NCI-H2081 treated with DMSO at 0.1 percent for 48 hours (cell line): ENCODE measurements at places on chromosomes 12 and 14.

- DNase-seq = no peak
These were observed 1.7 kb upstream of the KIF26A start for GRCh38 chr14:104136472-104137296.

DNA sequence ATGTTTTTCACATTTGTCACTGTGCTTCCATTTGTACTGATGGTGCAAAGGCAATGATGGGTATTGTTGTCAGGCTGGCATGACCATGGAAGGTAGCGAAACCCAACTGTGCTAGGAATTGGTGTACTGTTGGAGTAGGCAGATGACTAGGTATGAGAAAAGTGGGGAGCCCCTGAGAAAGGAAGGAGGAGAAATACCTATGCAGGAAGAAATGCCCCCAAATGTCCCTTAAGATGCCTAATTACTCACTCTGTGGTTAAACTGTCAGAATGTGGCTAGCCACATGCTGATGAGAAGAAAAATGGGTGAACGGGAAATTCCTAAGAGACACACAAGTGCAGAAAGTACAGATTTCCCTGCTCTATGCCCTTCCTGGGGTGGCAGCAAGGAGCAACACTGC, 339.1 kb downstream of the TMEM132D start:
- no peak for DNase-seq

DNA sequence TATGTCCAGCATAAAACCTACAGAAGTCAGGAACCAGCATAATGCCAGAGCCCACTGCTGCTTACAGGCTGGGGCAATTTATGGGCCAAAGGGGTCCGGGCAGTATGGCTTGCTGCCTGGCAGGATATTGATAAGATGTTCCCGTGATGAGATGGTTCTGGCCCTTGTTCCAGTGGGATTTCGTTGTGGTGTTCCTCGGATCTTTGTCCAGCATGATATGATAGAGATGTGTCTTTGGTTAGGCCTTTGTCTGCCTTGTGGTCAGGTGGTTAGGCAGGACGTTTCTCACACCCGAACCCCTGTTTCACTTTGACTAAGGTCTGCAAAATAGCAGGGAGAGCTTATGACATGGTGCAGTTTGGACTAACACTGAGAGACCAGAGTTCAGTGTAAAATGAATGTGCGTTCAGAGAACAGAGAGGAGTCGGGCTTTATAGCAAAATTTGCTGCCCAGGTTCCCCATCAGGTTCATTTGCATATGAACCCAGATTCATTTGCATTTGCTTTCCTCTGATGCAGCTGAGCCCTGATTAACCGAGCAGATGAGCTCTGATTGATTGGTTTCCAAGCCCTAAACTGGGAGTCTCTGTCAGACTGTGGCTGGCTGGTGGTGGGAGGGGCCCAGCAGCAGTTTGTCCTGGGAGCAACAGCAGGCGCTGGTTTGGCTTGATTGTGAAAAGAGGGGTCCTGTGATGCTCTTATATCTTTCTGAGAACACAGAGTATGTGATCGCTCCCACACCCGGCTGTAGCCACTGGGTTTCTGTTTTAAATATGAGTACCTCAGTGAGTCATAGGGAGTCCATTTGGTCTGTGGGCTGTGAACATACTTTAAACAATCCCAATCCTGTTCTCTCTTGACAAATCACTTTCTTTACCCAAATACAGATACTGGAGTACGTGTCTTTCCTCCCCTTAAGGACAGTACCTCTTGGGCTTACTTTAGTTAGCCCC, 156.3 kb upstream of the PZP start:
- DNase-seq = no peak

GRCh38 chr12:95709152-95709551, 81.4 kb downstream of the NTN4 start:
- DNase-seq = no peak

DNA sequence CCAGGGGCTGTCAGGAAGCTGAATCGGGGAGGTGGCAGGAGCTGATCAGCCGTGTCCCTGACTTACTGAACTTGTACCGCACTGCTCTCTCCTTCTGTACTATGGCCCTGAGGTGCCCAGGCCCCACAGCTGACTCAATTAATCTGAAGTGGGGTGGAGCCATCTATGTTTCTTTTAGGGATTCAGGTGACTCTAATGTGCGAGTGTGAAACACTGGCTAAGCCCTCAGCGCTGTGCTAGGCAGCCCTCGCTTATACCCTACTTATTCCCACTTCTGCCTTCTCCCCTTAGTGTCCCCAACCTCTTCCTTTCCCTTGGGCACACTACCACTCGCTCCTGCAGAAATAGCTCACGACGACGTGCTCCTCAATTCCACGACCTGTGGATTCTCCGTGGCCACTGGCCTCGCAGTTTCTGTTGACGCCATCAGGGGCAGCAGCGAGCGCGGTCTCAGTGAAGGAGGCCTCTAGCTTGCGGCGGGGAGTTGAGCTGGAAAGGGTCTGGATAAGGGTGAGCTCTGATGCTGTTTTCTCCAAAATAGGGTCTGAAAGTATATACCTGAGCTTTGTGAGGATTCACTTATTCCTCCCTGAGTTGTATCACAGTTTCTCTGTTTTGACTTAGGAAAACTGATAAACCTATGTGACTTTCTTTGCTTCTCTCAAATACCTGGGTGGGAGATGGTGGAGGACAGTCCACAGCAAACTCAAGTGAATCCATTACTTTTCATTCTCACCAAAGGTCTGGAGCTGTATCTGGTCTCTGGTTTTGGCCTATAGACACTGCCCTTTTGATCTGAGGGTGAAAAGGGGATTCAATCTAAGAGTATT, 167.6 kb downstream of the SLC41A2 start:
- no peak for DNase-seq

GRCh38 chr12:9634969-9635754, 27.4 kb upstream of the KLRB1 start:
- no peak for DNase-seq

DNA sequence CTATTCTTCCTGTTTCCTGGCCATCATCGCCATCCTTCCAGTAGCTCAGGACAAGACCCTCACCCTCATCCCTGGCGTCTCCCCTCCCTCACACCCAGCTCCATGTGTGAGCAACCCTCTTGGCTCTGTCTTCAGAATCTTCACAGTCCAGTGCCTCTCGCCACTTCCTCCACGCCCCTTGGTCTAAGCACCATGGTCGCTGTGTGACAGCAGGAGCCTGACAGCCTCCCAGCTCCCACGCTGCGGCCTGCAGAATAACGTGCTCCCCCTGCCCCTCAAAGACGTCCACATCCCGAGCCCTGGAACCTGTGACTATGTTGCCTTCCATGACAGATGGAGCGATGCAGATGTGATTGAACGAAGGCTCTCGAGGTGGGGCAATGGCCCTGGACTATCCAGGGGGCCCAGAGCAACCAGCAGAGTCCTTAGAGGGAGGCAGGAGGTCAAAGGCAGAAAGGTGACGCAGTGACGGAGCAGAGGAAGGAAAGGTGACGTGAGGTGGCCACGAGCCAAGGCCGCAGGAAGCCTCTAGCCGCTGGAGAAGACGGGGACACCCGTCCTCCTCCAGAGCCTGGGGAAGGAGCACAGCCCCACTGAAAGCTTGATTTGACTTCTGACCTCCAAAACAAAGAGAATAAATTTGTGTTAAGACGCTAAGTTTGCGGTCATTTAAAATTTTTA, 139.8 kb downstream of the CALM1 start:
- no peak for DNase-seq

- DNase-seq = no peak
These were observed 35.4 kb upstream of the APPL2 start for GRCh38 chr12:105271364-105271763.

GRCh38 chr12:57869298-57869926, 22.9 kb upstream of the CTDSP2 start:
- DNase-seq = no peak

DNA sequence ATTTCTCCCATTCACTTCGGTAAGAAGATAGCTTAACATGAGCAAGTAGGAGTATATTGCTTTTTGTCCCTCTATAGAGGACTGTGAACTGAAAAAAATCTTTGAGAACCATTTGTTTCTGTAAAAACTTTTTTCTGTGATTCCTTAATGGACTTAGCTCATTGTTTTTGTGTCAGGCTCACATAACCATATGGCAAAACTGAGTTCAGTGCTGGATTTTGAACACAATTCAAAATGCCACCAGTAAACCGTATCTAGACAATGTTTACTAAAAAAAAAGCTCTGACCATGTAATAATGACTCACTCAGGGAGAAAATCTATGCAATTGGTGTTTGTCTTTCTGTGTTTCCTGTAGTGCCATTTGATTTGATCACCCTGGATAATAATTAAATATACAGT, 5.2 kb downstream of the TRHDE start:
- no peak for DNase-seq

- DNase-seq = no peak
These were observed 134.0 kb downstream of the TMTC1 start for GRCh38 chr12:29649722-29650121.
